ENCODE measurements at places on chromosomes 12 and 14.

- no peak for DNase-seq
Measured at GRCh38 chr12:19681007-19681406, 241.7 kb downstream of the AEBP2 start.

DNA sequence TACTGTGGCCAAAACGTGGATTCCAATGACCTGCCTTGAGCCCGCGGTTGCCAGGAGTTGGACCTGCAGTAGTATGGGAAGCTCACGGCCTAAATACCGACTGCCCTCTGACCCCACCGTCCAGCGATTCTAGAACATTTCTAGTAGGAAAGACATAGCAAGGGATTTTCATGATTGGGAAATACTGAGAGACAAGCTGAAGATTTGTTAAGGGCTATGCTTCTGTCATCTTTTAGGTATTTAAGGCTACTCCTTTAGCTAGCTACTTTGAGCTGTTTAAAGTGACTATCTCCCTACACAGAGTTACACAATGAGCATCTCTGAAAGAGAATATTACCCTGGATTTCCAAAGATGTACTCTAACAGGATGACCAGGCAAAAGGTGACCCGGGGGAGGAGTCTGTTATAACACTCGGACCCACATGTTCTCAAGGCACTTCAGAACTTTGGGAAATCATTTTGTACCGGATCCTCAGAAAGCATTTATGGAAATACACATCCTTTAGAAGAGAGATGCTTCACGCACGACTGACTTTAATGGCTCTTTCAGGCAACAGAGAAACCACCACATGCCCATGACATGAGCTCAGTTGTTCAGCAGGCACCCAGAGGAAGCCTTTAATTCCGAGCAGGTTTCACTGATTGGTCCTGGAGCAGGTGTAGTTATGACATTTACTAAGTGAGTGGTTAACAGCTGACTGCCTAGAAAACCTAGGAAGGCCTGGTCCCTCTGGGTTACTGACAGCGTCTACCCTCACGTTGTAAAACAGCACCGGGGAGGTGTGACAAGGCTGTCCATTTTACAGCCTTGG lies 4.2 kb downstream of the BAG5 start:
- no peak for DNase-seq

DNA sequence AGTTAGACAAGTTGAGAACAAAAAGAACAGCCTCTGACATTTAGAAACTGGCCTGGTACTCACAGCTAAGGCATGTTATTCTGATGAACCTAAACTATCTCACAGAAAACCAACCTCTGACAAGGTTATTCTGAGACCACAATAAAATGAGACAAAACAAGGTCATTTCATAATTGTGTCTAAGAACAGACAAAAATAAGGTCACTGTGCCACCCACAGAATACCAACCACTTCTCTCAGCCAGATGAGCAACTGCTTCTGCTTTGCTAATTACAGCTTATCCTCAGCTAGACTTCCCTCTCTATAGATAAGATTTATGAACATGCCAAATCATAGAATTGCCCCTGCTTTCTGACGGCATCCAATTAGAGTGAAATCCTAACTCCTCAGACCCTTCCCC lies 52.2 kb upstream of the CRACR2A start:
- DNase-seq, result no peak

GRCh38 chr12:104090685-104091084 lies 26.4 kb downstream of the HCFC2 start:
- no peak for DNase-seq

DNA sequence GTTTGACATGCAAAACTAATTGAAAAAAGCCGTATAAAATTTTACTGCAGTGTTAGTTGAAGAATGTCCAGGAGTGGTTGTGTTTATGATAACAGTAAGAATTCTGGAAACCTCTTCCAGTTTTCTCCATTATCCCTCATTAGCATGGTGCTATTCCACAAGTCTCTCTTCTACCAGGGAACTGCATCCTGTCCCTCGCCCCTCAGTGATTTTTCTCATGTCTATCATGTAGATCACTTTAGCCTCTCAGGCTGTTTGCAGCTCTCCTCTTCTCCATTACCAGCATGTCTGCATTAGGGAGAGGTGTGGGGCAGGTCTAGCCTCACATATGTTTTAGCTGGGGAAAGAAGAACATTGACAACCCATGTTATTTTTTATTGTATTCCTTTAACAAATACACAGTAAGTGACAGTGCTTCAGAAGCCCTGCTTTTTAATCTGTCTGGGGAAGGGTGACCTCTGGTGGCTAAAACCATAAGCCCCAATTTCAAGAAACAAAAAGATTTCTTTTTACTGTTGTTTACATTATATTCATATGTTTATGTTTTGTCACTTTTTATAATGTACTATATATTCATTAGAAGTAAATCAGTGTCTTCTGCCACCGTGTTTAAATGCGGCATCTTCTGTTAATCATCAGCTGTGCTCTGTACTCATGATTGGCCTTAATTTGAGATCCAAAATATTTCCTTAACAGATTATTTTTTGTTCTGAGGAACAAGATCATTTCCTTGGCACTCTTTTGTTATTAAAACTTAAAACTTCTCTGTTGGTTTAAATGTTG lies 70.7 kb downstream of the RASSF8 start:
- DNase-seq, result peak; percentile 65

DNA sequence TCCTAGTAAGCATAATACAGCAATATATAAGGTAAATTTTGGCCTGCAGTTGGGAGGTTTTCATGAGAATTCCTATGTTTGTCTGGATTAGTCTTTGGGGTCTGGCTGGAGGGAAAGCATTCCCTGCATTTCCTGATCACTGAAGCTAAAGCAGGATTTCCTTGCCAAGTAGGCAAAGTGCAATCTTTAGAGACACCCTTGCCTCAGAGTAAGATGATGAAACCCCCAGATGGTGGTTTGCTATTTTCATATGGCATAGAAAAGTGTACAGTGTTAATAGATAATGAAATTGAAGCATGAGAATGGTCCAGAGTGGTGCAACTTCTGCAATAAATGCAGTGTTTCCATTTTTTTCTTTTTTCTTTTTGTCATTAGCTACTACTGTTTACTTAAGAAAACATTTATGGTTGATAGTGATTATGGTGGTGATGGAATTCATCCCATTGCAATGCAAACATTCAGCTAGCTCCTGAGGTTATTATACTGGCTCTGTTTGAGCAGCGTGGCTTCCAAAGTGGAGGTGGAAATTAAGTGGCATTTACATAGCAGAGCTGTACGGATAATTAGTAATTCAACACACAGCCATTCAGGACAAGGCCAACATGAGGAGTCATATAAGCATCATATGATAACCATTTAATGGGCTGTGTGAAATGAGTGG lies 276.3 kb downstream of the DUSP6 start:
- DNase-seq, result no peak

DNA sequence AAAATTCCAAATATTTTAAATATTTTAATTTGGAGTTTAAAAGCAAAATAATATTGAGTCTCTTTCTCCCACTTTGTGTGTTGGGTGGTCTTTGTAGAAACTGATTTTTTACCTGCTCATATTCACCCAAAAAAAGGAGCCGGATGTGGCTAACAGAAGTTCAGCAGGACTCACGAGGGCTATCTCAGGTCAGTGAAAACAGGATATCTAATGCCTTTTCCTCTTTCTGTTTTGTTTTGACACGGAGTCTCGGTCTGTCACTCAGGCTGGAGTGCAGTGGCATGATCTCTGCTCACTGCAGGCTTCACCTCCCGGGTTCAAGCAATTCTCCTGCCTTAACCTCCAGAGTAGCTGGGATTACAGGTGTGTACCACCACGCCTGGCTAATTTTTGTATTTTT lies 30.8 kb downstream of the COA8 start:
- DNase-seq, result no peak

DNA sequence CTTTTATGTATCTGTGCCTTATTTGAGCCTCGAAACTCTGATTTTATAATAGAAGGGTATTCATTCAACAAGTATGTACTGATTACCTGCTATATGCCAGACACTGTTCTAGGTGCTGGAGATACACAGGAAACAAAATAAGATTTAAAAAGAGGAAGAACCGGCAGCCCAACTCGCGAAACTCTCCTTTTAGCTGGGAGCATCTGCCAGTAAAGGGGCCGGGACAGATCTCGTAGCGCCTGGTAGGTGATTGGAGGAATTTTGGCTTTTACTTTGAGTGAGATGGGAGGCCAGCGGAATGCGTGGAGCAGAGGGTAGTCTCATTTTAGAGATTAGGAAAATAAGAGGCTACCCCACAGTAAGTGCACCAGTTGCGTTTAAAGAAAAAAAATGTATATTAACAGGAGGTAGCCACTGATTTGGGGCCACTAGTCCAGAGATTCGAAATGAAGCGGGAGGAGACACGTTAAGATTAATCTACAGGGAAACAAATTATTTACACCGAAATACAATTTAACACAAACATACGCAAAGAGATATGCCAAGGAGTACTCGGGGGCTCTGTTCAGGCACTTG lies 520 bp upstream of the MON2 start:
- DNase-seq, result no peak

DNA sequence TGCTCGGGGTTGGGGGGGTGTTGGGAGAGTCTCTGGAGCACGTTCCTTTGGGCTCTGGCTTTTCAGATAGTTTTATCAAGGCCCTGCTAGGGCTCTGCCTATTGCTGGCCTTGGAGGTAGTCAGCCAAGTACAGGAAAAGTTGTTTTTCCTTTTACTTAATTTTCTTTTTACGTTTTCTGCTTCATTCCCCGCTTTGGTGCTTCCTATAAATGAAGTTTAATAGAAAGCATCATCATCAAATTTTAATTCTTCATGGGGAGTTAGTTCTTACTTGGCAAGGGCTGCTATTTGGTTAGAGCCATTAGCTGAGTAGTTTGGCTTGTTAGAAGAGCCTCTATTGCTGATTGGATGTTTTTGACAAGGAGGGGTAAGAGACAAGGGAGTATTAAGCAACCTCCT lies 15.1 kb upstream of the ADAM21 start:
- no peak for DNase-seq

GRCh38 chr14:90728951-90729350 lies 87.3 kb downstream of the TTC7B start:
- no peak for DNase-seq

GRCh38 chr12:11978726-11979384 lies 91.9 kb upstream of the BCL2L14 start:
- DNase-seq, result no peak

DNA sequence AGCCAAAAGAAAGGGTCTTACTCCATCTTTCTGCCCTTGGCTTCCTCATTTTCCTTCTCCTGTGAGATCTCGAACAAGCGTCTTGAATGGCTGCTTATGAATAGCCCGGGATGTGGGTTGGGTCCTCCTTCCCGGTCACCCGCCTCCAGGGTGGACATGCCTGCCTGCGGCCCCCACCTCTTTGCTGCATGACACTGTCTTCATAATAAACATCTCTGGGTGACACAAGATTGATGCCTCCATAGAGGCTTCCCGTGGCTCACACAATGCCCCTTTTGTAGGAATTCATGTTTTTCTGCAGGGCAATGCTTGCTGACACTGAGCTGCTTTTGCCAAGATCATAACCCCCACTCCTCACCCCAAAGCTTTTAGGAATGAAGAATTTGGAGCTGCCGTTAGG lies 125.9 kb downstream of the ZNF664 start:
- DNase-seq, result no peak

DNA sequence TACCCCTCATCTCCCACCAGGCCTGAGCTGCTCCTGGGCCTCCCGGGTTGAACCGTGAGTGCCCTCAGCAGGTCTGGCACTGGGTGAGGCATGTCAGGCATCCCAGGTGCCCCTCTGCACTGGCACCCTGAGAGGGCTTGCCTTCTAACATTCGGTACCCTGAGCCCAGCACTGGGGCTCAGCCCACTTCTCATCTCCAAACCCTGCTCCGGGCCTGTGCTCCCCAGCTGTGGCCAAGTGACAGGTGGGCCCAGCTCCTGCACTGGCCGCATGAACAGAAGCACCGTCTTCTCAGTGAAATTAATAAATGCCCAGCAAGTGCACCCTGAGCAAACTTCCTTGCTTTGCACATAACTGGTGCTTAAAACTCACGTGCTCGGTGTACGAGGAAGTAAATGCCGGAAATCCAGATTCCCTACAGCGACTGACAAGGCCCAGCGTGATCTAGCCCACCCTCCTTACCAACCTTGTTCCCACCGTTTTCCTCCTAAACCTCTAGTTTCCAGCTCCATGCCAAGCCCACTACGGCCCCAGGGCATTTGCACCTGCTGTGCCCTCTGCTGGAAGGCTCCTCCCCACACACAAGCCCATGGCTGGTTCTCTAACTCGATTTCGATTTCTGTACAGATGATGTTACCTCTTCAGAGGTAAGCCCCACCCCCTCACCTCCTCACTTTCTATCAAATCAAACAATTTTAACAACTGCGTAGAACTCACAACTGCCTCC lies 115.2 kb upstream of the NCOR2 start:
- DNase-seq, result no peak

- DNase-seq, result no peak
Measured at GRCh38 chr12:113666223-113666622, 194.6 kb upstream of the LHX5 start.

DNA sequence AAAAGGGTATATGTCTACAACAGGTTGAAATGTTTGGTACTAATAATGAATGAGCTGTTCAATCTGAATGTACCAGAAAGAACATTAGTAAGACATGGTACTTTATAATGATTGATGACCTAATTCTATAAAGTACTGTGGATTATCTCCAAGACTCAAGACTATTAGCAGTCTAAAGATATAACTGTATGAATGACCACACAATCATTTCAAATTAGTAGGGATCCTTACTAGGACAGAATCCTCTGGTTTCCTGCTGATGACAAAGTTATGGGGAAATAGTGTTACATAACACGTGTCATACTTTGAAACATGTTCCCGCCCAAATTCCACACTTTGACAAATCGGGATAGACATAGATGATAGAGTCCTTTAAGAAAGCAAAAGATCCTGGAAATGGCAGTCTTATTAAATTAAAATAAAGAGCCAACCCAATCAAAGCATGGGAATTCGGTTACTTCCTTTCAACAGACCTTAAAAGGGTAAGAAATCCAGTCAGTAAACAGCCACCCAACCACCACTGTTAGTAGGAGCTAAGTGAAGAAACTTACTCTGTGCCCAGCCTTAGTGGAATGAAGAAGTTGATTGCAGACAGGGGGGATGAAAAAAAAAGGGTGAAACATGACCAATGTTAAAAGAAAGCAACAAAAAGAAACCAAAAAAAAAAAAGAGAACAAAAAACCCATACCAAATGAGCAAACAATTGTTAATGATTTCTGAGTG lies 2.8 kb downstream of the VPS29 start:
- DNase-seq, result no peak

GRCh38 chr12:122124370-122124769 lies 45.8 kb downstream of the MLXIP start:
- DNase-seq, result peak; percentile 37

GRCh38 chr14:57848353-57848752 lies 17.5 kb downstream of the SLC35F4 start:
- DNase-seq, result no peak

DNA sequence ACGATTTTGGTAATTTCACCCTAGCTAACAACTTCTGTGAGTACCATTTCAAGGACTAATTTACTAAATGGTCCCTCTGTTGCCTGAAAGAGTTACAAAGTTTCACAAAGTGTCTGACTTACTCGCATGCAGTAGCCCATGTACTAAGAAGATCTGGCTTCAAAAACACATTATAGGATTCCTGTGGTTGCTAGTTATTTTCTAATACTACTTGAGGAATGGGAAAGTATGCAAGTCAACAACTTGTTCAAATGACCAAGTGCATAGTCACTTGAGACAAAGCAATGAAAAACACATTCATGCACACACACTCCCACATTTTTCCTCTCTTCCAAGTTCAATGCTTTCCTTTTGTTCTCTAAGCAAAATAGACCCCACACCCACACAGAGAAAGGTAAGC lies 219.7 kb upstream of the TMPO start:
- DNase-seq, result no peak

- DNase-seq, result no peak
Measured at GRCh38 chr14:21990116-21990515, 316.5 kb upstream of the OR4E1 start.

GRCh38 chr14:99850709-99851108 lies 57.5 kb downstream of the EML1 start:
- DNase-seq, result no peak
